Caudate nucleus (tissue), 63 donors: ENCODE measurements at places on chromosomes 5 and 9.

DNA sequence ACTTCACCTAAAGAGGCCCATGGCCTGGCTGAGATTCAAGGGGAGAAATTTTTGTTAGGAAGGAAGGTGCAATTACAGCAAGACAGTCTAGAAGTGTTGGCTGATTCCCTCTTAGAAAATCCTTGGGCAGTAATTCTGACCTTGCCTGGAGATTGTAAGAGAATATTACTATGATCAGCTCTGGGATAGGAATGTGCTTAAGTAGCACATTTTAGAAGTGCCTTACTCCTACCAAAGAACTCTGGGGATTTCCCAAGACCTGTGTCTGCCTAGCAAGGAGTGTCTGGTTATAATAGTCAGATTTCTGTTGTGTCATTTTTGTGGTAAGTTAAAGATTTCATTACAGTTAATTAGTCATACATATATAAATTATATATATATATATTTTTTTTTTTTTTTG lies 52.3 kb downstream of the NLN start:
- no peak for DNase-seq

DNA sequence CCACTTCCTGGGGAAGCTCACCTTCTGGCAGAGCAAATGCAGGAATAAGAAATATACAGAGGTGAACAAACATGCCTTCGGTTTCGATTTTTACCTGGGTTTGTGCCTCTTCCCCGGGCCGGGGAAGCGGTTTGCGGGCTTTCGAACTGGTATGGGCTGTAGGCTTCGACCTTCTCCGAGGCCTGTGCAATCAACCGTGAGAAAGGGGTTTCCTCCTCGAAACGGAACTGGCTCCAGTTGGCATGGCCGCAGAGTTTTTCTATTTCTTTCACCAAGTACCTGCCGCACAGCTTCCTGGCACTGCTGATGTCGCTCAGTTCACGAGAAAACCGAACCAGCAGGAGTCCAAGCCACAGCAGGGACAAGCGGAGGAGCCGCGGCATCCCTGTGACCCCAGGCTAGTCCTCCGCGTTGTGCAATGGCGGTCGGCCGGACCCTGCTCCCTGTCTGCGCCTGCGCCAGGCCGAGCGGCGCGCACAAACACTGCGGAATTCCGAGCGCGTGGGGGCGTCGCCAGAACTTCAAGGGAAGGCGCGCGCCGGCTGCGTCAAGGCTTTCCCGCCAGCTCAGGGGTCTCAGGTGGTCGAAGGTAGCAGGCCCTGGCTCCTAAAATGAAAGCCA lies at the start of gene INSL6:
Gene INSL6, minus strand, starts transcription at position 420 of the 621 bp plus-strand sequence. Its CDS starts 37 bp downstream, at position 383.
- no peak for DNase-seq

DNA sequence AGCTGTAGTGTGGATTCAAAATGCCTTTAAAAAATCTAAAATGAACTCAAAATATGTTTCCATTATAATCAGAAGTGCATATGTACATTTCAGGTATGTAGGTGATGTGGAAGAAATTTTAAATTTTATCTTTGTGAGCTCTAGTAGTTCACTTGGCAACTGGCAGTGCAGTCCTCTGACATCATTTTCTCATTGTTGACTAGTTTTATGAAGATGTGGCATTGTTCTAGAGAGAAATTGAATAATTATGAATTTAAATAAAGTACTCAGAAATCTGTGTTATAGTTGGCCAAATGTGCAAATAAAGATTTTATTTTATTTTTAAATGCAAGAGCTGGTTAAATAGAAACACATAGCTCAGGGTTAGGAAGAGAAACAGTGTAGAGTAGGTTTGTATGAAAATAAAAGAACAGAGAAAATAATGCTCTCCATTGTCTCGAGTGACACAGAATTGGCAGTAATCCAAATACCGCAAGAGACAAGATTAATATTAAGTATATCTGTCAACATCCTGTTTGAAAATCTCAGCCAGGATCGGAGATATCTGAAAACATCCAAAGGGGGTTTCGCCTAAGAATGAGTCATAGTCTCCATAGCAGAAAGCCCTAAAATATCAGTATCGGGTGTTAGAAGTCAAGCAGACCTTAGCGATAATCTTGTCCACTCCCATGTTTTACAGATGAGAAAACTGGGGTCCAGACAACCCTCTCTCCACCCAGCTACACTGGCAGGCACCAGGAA lies 189.4 kb downstream of the CCDC192 start:
- DNase-seq: no peak

- no peak for DNase-seq
Observed at GRCh38 chr9:87676976-87677775, 48.7 kb upstream of the CTSL start.

- DNase-seq: no peak
Observed at GRCh38 chr5:97967292-97967691, 784.2 kb upstream of the RIOK2 start.

- no peak for DNase-seq
Observed at GRCh38 chr9:134929193-134930158, 11.8 kb upstream of the FCN1 start.

- no peak for DNase-seq
Observed at GRCh38 chr5:320524-321229, 837 bp upstream of the AHRR start.

GRCh38 chr5:179126506-179126991 lies 66.4 kb downstream of the ZNF354C start:
- DNase-seq: no peak

- no peak for DNase-seq
Observed at GRCh38 chr9:108056084-108056804, 566.7 kb upstream of the KLF4 start.

DNA sequence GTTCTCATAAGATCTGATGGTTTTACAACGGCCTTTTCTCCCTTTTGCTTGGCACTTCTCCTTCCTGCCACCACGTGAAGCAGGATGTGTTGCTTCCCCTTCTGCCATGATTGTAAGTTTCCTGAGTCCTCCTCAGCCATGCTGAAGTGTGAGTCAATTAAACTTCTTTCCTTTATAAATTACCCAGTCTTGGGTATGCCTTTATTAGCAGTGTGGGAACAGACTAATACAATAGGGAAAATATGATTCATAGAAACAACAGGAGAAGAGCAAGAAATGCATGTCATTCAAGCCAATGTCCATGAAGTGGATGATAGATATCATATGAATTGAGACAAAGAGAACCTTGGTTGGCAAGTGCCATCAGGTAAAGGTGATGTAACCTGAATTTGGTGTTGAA lies 128.3 kb upstream of the HAPLN1 start:
- no peak for DNase-seq

DNA sequence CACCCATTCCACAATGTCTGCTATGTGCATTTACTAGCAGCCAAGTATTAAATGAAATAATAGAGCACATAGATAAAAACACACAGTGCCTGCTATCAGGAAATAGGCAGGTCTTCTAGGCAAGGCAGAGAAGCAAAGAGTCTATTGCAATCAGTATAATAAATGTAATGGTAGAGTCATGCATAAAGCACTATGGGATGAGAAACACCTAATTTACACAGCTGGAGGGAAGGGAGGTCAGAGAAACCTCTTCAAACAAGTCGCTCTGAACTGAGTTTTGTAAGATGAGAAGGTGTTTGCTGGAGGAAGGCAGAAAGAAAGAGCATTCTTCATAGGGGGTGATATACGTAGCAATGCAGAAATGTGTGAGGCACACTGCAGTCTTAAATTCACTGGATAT lies 341.0 kb upstream of the DMAC1 start:
- DNase-seq: no peak

DNA sequence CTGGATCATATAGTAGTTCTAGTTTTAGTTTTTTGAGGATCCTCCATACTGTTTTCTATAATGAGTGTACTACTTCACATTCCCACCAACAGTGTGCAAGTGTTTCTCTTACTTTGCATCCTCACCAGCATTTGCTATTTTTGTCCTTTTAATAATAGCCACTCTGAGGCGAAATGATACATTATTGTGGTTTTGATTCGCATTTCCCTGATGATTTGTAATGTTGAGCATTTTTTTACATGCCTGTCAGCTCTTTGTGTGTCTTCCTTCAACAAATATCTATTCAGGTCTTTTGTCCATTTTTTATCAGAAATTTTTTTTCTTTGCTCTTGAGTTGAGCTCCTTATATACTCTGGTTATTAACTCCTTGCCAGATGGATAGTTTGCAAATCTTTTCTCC lies 114.0 kb downstream of the ADAMTSL1 start:
- DNase-seq: no peak

GRCh38 chr5:61809651-61810050 lies 477.6 kb downstream of the ZSWIM6 start:
- DNase-seq: no peak

GRCh38 chr5:122846051-122846550 lies 688 bp downstream of the SNX24 start:
- no peak for DNase-seq

DNA sequence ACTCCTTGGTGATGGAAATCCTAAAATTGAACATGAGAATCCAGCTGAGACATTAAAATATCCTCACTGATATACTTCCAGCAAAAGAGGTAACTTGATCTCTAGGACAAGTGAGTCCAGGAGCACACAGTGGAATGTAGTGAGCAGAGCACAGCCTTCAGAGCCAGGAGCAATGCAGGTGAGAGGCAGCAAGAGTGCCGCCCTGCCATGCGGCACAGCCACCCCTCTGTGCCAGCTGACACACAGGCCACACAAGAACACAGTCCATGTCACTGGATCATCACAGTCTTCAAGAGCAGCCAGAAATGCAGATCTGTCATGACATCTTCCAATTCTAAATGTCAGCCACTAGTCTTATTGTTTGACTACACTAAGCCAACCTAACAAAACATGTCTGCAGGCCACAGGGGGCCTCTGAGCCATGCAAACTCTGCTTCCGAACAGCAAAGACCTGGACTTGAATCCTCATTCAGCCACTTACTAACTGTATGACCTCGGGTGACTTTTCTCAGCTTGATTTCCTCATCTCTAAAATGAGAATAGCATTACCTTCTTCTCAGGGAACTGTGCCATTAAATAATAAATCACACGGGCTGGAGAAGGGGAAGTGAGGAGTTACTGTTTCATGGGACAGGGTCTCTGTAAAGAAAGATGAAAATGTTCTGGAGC lies 47.0 kb downstream of the CCDC125 start:
- DNase-seq: no peak

- no peak for DNase-seq
Observed at GRCh38 chr5:850511-851006, at the start of gene ZDHHC11. TSS of gene ZDHHC11 (minus strand) at chr5:850986. CDS start at chr5:850602, 384 bp downstream.

DNA sequence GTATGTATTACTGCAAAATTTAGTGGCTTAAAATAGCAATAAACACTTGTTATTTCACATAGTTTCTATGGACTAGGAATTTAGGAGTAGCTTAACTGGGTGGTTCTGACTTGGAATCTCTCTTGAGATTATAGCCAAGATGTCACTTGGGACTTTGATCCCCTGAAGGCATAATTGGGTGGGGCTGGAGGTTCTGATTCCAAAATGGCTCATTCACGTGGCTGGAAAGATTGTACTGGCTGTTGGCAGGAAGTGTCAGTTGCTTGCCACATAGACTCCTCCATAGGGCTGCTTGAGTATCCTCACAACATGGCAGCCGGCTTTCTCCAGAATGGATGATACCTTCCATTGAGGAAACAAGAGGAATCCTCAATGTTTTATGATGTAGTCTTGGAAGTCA lies 11.3 kb downstream of the GALNT12 start:
- DNase-seq: no peak

DNA sequence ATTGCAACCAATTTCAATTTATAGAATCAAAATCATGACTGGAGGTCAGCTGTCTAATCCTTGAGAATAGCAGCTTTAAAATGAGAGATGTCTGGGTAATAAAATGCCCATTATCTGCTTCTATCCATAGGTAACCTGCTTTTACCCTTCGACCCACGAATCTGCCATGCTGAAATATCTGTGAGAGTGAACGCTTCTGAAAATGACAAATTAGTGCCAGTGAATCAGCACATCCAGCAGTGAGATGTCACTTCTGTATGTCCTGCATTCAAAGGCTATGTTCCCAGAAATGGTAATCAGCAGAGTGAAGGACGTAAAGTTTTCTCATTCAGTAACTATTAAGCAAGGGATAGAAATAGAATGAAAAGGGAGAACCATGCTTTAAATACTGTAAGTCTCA lies 532.4 kb upstream of the ITGA1 start:
- DNase-seq: no peak

- no peak for DNase-seq
Observed at GRCh38 chr9:120846906-120847305, 4.2 kb upstream of the PSMD5 start.

GRCh38 chr5:94908889-94909480 lies 290.5 kb downstream of the SLF1 start:
- no peak for DNase-seq

DNA sequence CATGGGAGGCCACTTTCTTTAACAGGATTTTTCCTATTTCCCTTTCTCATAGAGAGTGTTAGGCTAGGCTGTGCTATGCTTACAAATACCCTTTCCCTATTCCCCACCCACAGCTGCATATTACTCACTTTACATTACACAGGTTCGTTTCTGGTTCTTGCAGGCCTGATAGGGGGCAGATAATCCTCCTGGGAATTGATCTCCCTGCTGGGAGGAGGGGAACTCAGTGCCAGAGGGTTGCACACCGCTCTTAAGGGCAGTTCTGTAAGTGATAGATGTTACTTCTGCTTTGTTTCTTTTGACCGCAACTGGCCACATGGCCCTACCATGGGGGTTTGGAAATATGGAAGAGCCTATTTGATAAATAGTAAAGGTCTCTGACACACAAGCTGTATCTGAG lies 54.0 kb upstream of the NTRK2 start:
- no peak for DNase-seq

DNA sequence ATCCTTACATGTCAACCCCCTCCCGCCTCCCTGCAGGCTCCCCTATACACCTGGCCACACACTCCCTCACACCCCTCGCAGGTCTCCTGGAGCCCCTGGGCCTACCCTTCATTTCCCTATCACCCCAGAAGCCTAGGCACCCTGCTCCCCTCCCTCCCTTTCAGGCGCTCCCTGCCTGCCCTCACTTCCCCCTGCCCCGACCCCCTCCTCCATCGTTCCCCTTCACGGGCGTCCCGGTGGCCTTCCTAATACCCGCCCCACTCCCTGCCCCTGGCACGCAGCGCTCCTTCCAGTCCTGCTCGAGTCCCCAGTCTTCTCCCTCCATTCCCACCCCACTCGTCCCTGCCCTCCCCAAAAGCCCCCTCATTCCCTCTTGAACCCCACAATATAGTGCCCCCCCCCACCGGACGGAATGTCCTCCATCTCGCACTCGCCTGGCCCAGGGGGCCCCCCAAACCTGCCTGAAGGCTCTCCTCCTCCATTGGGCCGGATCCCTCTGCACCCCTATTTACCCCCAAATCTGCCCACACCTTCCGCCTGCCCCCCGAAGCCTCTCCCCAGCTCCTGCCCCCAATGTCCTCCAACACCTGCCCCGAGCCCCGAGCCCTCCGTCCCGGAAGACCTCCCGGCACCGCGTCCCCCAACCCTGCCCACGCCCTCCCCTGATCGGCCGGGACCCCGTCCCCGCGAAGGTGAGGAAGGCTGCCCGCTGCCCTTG lies 746 bp downstream of the STRBP start:
- no peak for DNase-seq

DNA sequence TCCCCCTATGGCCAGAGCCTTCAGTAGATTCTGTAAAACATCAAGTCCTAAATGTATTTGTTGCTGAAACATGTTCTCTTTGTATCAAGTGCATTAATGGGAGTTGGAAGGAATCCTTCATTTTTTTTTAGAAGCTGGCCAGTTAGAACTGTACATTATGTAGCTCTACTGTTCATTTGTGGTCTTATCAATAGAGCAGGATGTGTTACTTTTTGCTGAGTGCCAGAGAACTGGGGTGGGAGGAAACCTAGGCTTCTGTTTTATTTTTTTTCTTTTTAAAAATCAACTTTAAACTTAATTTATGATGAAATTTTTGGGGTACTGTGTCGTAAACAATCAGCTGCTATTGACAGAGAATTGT lies 5.1 kb downstream of the PIP5K1B start:
- DNase-seq: no peak

GRCh38 chr9:91837981-91838731 lies 111.9 kb downstream of the ROR2 start:
- no peak for DNase-seq
